Activated CD4-positive, alpha-beta T cell treated with anti-CD3 and anti-CD28 coated beads, Interleukin-2, amount 10 ng/mL, durations not matched to agents 7 days and 5 days (primary cell): ENCODE measurements at places on chromosomes 6 and 20. TPM values are rescaled to one million over a fixed set of nuclear protein-coding genes. Genes with fewer than 3 reads are reported as not detected.

DNA sequence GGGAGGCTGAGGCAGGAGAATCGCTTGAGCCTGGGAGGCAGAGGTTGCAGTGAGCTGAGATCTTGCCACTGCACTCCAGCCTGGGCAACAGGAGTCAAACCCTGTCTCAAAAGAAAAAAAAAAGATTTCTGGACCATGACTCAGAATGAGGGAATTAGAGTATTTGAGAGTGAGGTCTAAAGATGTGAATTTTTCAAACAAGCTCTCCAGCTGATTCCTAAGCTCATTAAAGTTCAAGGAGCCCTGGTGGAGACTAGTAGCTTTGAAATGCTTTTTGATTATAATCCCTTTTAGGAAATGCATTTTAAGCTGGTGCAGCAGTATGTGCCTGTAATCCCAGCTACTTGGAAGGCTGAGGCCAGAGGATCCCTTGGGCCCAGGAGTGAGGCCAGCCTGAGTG lies 21.8 kb upstream of the SRF start:
- no peak for DNase-seq

GRCh38 chr6:138844192-138844591 lies 48.3 kb downstream of the ECT2L start:
- no peak for DNase-seq

- no peak for DNase-seq
Observed at GRCh38 chr6:296151-297122, 4.2 kb downstream of the DUSP22 start.

DNA sequence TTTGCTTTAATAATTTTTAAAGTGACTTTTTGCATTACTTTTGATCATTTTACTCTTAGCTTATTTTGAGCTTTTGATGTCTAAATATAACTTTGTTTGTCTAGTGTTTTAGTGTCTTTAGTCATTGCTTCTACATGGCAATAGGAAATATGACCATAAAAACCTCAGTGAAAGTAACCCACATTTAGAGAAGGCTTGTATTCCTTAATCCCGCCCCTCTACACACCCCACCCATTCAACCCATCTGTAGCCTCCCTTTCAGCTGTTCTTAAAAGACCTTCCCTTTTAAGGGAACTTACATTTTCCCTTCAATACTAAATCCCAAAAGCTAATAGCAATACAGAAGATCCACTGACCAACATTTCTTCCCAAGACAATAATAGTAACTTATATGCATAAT lies 225.4 kb downstream of the LAMA2 start:
- DNase-seq: no peak

GRCh38 chr6:112443179-112444065 lies 96.3 kb downstream of the RFPL4B start:
- DNase-seq: no peak

GRCh38 chr6:163533443-163533842 lies 118.9 kb downstream of the QKI start:
- no peak for DNase-seq

- DNase-seq: no peak
Observed at GRCh38 chr6:118553132-118553531, 5.0 kb downstream of the PLN start.

DNA sequence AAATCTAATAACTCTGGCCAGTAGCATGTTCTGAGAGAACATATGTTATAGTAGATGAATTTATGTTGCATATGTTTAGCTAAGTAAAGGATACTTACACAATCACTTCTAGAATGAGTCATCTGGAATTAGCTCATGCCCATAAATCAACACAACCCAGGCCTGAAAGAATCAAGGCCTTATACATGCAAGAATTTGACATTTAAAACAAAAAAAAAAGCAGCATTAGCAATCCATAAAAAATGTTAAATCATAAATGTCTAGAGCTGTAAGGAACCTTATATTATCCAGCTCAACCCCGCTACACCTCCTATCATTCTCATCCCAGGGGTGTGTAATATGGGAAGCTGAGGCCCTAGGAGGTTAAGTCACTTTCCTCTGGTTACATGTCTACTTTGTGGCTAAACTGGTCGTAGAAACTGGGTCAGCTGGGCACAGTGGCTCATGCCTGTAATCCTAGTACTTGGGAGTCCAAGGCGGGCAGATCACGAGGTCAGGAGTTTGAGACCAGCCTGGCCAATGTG lies 105.2 kb upstream of the CARMIL1 start:
- no peak for DNase-seq

DNA sequence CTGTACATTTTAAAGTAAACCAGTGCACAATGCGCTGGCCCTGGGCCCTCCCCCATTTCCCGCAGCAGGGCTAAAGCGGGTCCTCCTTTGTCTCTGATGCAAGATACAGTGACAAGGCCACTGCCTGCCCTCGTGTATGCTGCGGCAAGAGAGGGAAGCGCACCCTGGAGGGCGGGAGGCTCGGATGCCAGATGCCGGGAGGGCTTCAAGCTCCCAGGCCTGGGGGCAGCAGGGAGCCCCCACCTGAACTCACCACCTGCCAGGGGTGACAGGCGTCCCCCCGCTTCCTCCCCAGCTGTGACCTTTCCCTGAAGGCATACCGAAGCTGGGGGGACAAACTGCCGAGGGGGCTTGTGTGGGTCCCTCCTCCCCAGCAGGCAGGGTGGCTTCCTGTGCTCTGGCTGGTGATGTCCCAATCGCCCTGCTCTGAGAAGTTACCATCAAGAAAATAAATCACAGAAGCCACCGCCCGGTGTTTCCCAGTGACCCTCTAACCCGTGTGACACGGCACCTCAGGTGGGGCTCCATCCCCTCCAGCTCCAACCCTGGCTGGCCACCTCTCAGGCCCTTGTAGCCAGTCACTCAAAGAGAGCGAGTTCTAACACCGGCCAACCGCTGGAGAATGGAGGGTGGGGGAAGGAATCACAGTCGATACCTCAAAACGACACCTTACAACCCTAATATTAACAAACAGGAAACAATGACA lies 203.3 kb downstream of the PREX1 start:
- DNase-seq: no peak

GRCh38 chr20:33772439-33772838 lies 38.7 kb upstream of the CHMP4B start:
- DNase-seq: no peak

GRCh38 chr6:89984926-89985750 lies 90.9 kb downstream of the GJA10 start:
- DNase-seq: no peak

GRCh38 chr20:63924241-63924640 lies 29.3 kb downstream of the DNAJC5 start:
- DNase-seq: no peak

GRCh38 chr6:46491201-46491627 lies at the start of gene RCAN2:
RCAN2 (minus strand) TSS chr6:46491449.
- DNase-seq: no peak

Gene SYNDIG1
- total RNA-seq: not detected

Gene C6orf52
- total RNA-seq: 1.9 TPM

Gene ZNF391
- 2.0 TPM for total RNA-seq

Gene RIMS1
- total RNA-seq: not detected

Gene EIF2S2
- total RNA-seq: 84.7 TPM

Gene CRISP2
- total RNA-seq: not detected

Gene DEFB124
- not detected for total RNA-seq

Gene NOX3
- total RNA-seq: not detected

Gene CNBD2
- 5.0 TPM for total RNA-seq
